Fibroblast of mammary gland (primary cell): ENCODE measurements at places on chromosomes 1 and 21.
A peak's percentile ranks its signal among the peaks of the same experiment; 100 is the strongest.

DNA sequence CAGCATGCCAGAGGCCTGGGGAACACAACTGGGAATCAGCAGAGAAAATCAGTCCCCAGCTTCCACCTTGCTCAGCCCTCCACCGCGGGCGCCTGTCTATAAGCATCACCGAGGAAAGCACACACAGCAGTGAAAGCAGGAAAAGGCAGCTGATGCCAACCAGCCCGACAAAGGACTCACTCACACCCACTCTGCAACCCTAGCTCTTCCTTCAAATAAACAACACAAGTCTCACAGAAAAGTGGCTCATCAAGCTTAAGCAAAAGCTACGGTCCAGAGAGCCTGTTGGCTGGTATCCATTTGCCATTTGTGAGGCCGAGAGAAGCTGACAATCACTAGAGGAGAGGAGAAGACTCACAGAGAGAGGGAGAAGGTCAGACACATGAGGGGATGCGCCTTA is 27.1 kb downstream of the MRAP start:
- no peak for DNase-seq

DNA sequence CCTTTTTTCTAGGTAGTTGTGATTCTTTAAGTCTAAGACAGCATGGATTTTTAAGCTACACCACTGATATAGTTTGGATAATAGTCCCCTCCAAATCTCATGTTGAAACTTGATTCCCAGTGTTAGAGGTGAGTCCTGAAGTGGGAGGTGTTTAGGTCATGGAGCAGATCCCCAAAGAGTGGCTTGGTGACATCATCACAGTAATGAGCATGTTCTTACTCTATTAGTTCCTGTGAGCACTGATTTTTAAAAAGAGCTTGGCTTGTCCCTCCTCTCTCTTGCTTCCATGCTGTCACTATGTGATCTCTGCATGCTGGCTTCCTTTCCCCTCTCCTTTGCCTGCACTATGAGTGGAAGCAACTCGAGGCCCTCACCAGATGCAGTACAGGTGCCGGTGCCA is 115.5 kb downstream of the LEPR start:
- DNase-seq: no peak

DNA sequence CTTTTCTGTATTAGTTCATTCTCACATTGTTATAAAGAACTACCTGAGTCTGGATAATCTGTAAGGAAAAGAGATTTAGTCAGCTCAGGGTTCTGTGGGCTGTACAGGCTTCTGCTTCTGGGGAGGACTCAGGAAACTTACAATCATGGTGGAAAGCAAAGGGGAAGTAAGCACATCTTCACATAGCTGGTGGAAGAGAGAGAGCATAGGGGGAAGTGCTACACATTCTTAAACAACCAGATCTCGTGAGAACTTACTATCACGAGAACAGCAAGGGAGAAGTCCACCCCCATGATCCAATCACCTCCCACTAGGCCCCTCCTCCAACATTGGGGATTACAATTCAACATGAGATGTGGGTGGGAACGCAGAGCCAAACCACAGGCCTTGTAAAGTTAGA is 37.9 kb upstream of the AHCTF1 start:
- DNase-seq: no peak

GRCh38 chr1:112712701-112713128 is 2.4 kb downstream of the PPM1J start:
- no peak for DNase-seq

- peak; percentile 20 for DNase-seq
Observed at GRCh38 chr1:245091171-245091621, 63.6 kb upstream of the KIF26B start.
